Muscle of back (tissue), 13 donors: ENCODE measurements at places on chromosomes 13 and 19.

- DNase-seq: no peak
Measured at GRCh38 chr13:91302111-91302510, 45.4 kb upstream of the MIR17HG start.

DNA sequence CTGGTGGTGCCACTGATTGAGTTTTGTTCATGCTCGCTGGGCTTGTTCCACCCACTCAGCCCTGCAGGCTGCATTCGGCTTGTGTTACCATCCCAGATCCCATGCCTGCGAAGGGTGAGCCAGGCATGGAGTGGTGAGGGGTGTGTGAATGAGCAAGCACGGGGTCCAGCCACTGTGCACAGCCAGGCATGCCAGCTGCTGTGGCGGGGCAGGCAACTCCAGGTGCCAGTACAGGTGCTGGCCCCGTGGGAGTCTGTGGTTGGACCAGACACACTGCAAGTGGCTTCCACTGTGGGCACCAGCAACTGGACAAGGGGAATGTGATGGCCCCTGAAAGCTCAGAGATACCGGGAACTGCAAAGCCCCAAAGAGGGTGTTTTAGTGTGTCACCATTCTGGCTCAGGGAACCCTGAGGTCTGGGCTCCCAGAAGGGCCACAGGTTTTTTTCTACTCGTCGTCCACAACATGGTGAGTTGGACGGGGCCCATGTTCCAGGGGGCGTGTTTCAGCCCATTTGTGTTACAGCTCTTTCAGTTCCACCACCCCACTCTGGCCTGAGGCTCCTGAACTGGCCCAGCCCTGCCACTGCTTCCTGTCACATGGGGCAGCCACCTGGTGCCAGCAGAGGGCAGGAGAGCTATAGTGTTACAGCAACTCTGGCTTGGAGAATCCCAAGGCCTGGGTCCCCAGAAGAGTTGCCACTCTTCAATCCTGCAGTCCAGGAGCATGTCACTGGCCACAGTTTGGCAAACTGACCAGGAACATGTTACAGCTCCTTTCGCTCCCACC, 217.0 kb upstream of the OBI1 start:
- DNase-seq: no peak

- DNase-seq: no peak
Measured at GRCh38 chr19:29016926-29017760, 195.8 kb downstream of the UQCRFS1 start.

GRCh38 chr13:58313219-58313618, 681.7 kb downstream of the PCDH17 start:
- peak; percentile 10 for DNase-seq

- no peak for DNase-seq
Measured at GRCh38 chr19:54017261-54017660, 25.8 kb downstream of the CACNG6 start.

DNA sequence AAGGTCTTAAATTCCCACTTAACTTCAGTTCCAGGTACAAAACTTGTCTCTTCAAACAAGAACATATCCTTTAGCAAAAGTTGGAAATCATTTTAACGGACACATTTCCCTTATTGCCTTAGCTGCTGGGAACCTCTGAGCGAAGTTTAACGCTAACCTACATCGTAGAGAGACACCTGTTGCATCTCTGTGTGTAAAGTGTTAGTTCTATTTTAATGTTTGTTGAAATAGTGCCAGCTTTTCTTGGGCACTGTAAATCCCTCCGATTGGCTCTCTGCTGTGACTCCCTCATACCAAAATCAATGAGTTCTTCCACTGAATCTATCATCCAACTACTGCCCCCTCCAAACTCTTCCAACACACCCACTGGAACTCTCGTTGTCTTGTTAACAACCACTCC, 2.3 kb upstream of the HIF3A start:
- DNase-seq: no peak

DNA sequence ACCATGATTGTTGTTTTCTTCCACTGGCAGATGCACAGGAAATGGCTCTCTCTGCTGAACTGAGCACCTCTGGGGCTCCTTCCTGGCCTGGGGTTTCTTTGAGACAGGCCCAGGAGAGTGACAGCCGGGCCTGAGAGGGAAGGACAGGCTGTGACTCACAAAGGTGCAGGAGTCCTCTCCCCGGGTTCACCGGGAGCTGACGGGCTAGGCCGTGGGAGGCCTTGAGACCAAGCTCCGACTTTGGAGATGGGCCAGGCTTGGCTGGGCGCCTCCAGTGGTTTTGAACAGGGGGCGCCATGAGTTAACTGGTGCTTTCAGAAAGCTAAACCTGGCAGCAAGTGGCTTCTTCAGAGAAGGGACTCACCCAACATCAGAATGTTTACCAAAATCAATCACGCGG, 143.4 kb downstream of the URI1 start:
- no peak for DNase-seq

- peak; percentile 49 for DNase-seq
Measured at GRCh38 chr13:80529734-80530133, 188.8 kb upstream of the SPRY2 start.

- no peak for DNase-seq
Measured at GRCh38 chr19:29483944-29484581, 41.7 kb upstream of the VSTM2B start.

GRCh38 chr13:78620936-78621470, 17.7 kb upstream of the POU4F1 start:
- DNase-seq: no peak

GRCh38 chr13:112213467-112214255, 146.7 kb downstream of the SOX1 start:
- no peak for DNase-seq

GRCh38 chr19:3692141-3693024, 7.9 kb downstream of the PIP5K1C start:
- DNase-seq: no peak

DNA sequence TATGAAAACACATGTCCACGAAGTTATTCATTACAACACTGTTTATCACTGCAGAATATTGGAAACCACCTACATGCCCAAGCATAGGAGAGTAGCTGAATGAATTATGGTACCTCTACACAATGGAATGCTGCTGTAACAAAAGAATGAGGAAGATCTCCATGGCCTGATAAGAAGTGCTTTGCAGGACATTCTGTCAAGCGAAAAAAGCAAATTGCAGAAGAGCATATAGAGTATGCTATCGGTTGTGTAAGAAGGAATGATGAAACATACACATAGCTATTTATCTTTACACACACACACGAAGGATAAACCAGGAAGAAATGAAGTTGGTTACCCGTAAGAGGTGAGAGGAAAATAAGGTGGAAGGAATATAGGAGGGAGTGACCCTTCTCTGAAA, 37.5 kb upstream of the CEACAM20 start:
- DNase-seq: no peak

- no peak for DNase-seq
Measured at GRCh38 chr13:105089858-105090643, 1445.4 kb downstream of the EFNB2 start.

- no peak for DNase-seq
Measured at GRCh38 chr13:103009051-103009840, 57.0 kb downstream of the SLC10A2 start.

DNA sequence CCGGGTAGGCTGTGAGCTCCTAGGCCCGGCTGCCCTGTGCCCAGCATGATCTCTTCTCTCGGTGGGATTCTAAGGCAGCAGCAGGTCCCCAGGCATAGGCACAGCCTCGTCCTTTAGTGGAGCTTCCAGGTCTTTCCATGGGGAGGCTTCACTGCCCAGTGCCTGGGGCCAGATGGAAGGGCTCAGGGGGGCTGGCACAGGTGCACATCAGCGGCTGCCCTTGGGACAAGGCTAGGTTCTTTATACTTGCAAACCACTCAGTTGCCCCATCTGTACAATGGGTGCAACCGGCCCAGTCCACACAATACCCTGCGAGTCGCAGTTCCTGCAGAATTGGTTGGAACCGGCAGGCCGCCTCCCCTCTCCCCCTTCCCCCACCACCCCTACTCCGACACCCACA, 14.2 kb downstream of the KCTD15 start:
- no peak for DNase-seq

GRCh38 chr13:97279913-97280312, 57.8 kb downstream of the MBNL2 start:
- no peak for DNase-seq

DNA sequence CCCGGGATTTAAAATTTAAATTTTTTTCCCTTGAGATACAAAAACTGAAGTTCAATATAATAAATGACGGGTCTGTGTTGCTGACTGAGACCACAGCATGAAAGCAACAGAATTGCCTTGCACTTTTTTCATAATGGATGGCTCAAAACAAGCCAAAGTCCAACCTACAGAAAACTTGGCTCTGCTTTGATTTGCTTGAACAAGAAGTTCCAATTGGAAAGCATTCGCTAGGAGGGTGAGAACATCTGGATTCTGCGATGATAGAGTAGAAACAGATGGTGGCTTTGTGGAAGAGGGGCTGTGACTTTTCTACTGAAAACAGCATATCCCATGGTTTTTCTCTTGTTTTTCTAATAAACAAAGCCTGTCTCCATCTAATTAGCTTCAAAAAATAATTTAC, 46.4 kb downstream of the THSD1 start:
- peak; percentile 80 for DNase-seq

DNA sequence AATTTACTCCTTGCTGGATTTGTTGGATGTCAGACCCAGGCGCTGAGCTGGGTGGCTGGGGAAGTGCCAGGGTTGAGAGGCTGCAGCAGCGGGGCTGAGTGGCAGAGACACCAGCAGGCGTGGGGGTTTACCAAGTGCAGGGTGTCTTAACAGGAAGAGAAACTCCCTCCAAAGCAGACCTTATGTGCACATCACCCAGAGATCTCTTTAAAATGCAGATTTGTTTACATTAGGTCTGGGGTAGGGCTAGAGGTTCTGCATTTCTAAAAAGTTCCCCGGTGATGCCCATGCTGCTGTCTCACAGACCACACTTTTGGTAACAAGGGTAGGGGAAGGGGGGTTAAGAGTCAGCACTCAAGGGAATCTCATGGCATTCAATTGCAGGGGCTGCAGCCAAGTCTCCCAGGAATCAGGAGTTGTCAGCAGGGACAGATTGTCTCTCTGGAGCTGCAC, 80.7 kb upstream of the OLFM4 start:
- no peak for DNase-seq
